ENCODE measurements at places on chromosomes 1 and 21.

DNA sequence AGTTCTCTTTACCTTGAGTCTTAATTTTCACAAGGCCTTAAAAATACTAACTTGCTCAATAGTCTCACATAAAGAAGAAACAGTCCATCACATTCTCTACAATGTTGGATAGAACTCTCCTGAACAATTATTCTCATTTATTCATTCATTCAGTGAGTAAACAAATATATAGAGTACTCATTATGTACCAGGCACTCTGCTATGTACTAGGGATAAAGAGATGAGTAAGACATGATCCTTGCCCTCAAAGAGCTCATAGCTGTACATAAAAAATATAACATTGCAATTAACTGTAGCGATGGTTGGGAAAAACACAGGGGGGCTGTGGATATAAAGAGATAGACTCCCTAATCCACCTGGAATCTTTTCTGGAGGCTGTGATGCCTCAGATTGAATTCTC is 586.9 kb upstream of the BEND5 start:
- no peak for DNase-seq

GRCh38 chr1:58934706-58935105 is 150.9 kb upstream of the JUN start:
- no peak for DNase-seq

DNA sequence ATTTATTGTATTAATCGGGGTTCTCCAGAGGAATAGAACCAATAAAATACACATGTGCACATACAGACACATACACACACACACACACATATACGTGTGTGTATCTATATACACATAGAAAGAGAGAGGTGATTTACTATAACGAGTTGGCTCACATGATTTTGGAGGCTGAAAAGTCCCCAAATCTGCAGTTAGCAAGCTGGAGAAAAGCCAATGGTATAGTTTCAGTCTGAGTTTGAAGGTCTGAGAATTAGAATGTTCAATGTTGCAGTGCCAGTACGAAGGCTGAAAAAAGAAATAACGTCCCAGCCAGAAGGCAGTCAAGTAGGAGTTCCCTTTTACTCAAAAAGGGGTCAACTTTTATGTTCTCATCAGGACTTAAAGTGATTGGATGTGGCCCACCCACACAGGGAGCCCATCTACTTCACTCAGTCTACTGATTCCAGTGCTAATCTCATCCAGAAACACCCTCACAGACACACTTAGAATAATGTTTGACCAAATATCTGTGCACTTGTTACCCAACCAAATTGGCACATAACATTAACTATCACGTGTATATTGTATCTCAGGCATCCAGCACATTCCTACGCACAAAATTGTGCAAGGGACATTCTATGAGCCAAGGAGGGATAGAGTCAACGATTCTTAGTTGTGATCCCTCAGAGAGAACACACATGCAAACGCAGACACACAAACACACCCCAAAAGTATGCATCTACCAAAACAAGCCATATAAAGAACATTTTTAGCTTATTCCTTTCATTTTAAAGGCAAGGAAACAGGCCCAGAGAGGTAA is 195.5 kb upstream of the DUSP10 start:
- no peak for DNase-seq

- DNase-seq, result peak; percentile 65
Measured at GRCh38 chr1:66489151-66489550, 44.8 kb upstream of the SGIP1 start.

- peak; percentile 87 for DNase-seq
Measured at GRCh38 chr1:71086331-71086730, 5.5 kb upstream of the ZRANB2 start.

- DNase-seq, result peak; percentile 68
Measured at GRCh38 chr1:12040457-12041051, 21.3 kb downstream of the MIIP start.

DNA sequence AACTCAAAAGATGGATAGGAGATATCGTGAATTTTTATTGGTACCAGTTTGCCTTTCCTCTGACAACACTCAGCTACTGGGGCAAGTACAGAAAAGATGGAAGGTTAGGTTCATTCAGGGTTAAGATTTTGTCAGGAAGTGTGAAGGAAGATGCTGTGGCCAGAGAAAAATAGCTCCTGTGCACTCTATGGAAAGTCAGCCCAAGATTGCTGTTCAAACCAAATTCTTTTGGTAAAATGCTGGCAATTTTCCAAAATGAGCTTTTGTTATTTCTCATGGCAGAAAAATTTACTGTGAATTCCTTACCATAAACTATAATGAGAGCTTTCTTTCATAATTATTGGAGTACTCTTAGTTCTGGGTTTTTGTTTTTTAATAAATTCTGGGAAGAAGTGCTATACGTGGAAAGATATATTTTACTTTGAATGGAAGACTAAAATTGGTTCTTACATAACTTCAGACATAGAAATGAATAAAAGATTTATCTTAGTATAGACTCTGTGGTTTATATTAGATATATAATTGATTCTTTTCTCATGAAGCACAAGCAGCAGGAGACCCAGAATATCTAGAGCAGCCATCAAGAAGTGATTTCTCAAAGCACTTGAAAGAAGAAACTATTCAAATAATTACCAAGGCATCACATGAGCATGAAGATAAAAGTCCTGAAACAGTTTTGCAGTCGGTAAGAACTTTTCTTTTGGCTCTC is 112.2 kb downstream of the USP25 start:
- DNase-seq, result peak; percentile 72

GRCh38 chr1:223659711-223660110 is 5.8 kb downstream of the CAPN8 start:
- no peak for DNase-seq

DNA sequence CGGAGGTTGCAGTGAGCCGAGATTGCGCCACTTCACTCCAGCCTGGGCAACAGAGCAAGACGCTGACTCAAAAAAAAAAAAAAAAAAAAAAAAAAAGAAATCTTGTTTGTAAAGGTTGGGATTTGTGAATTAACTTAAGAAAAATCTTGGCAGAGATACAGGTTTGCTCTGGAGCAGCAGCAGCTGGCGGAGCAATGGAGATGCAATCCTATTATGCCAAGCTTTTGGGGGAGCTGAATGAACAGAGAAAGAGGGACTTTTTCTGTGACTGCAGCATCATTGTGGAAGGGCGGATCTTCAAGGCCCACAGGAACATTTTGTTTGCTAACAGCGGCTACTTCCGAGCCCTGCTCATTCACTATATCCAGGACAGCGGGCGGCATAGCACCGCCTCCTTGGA is 5.6 kb downstream of the ZBTB8B start:
- no peak for DNase-seq

DNA sequence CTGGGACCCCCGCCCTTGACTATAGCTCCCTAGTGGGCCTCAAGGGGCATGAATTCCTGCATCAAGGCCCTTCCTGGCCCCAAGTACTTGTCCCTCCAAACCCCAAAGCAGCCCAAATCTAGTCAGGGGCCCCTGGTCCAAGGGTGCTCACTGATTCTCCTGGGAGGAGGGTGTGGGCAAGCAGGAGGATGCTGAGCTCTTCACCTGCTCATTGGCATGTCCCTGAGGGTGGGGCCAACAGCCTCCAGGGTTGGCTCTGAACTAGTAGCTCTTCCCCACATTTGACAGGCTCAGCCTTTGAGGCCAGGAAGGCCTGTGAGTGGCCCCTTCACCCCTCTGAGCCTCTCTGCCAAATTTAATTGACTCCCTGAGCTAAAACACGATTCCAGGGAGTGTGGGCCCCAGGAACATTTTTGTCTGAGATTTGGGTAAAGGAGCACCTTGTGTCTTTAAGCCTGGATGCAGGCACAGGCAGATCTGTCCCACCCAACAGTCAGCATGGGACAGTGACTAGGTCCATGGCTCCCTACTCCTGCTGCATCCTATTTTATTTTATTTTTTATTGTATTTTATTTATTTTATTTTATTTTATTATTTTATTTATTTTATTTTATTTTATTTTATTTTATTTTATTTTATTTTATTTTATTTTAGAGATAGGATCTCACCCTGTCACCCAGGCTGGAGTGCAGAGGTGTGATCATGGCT is 11.0 kb upstream of the WNT9A start:
- no peak for DNase-seq

DNA sequence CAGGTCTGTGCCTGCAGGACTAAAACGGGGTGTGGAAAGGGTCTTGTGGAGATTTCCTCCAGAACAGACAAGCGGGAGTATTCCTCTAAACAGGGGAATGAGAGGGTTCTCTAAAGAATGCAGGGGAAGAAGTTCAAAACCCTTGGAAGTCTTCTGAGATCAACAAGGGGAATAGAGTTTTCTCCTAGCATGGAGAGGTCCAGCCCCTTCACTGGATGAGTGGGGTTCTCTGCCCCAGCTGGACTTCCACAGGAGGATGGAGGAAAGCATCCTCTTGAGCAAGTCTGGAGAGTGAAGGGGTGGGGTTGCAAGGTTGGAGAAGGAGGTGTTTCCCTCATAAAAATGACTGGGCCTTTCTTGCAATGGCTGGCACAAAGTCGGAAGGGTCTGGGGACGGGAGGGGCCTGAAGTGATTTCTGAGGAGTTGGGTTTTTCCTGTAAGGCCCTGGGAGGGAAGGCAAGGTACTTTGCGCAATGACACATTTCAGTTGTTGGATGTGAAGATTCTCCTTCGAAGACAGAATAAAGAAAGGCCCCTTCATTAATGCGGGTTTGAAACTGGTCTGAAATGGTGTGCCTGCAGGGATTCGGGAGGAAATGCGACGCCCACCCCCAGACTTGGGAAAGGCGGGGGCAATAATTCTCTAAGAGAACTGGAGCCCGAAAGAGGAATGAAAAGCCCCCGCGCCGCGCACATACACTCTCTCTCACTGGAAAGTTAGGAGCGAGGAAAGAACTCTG is 884 bp downstream of the SPATA6 start:
- no peak for DNase-seq

DNA sequence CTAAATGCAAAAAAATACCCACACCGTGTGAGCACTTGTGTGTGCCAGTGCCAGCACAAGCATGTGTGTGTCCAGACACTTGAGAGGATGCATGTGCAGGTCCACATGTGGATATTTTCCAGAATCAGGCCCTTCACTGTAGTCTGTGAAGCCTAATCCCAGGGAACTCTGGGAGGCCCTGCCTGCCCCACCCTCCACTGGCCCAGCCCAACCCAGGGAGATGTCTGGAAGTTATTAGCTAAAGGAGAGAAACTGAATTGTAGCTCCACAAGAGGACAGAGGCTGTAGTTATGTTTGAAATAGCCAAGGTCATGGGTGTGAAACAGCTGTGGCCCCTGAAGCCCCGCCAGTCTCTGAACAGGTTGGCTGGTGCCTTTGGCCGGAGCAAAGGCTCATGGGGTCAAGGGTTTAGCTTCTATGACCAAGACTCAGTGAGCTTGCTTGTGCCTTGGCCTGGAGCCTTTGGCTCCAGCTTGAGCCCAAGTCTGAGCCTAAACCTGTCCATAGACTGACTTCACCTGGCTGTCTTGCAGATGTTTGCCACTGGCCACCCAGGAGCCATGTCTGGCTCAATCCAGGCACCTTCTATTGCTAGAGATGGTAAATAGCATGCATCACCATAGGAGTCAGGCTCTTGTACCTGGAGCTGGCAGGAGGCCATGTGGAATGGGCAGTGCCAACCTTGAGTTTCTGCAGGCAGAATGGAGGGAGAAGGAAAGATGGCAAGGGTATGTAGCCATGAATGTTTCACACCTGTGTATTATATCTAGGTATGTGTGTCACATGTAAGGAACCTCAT is 69.9 kb downstream of the TMEM53 start:
- DNase-seq, result no peak

- peak; percentile 88 for DNase-seq
Measured at GRCh38 chr1:91781371-91781825, 104.6 kb downstream of the TGFBR3 start.

DNA sequence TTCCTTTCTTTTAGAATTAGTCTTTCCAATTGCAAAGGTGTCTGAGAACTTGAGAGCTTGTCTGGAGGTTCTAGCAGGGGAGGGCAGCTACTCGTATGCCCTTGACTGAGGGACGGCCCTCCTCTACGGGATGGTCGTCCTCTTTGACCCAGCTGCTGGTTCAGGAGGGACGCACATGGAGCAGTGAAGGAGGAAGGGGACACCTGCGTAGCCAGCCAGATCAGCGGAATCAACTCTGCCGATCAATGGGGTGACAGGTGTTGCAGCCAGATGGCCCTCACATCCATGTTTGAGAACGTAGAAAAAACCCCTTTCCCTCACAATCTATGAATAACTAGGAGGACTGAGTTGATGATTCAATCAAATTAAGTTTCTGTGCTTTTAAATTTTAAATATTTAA is 15.7 kb upstream of the A3GALT2 start:
- DNase-seq, result no peak

GRCh38 chr1:40783001-40783905 is at the start of gene KCNQ4:
Gene KCNQ4 (plus strand): TSS chr1:40783787. CDS start chr1:40784094, 307 bp downstream.
- no peak for DNase-seq

GRCh38 chr21:30072496-30072895 is 94.1 kb downstream of the CLDN17 start:
- DNase-seq, result no peak

DNA sequence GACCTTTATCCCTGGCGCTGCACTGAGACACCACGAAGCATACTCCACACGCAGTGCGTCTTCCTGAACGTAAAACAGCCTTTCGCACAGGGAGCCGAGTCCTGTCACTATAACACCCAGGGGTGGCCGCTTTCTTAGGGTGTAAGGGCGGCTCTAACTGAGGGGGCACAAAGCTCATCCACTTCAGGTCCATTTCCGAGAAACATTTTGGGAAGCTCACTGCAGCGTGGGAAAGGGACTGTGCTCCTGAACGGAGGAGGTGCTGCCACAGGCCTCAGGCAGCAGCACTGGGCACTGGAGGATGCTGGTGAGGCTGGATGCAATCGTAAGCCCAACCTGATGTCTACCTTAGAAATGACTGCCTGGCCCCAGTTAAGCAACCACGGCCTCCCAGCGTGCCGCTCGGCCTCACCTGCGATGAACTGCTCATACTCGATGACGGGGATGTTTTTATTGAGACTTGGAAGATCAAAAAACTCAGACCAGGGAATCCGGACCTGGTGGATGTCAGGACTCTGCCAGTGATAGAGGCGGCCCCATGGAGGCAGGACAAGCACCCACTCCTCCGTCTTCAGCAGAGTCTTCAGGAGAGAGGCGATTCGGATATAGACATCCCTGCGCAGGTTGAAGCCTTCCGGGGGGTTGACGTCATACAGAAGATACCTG is 2.3 kb downstream of the POFUT2 start:
- no peak for DNase-seq

- DNase-seq, result no peak
Measured at GRCh38 chr1:107787299-107787698, 177.7 kb downstream of the VAV3 start.

Data from HFFc6 (cell line).